ENCODE measurements at places on chromosomes 4 and X.

DNA sequence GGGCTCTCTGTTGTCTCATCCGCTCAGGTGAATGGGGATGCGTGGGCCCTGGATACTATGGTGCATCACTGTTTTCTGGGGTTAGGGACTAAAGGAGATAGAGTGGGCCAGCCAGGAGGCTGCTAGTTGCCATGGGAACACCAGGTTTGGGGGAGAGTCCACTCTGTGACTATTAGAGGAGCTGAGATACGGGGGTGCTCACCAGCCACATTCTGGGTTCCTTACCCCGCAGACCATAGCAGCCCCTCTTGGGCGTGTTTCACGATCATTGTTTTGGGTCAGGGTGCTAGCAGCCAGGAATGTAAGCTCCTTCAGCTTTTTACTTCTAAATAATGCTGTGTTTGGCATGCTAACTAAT is 4.6 kb downstream of the EFNB1 start:
- no peak for DNase-seq

GRCh38 chrX:78377186-78377585 is 49.8 kb upstream of the CYSLTR1 start:
- no peak for DNase-seq

DNA sequence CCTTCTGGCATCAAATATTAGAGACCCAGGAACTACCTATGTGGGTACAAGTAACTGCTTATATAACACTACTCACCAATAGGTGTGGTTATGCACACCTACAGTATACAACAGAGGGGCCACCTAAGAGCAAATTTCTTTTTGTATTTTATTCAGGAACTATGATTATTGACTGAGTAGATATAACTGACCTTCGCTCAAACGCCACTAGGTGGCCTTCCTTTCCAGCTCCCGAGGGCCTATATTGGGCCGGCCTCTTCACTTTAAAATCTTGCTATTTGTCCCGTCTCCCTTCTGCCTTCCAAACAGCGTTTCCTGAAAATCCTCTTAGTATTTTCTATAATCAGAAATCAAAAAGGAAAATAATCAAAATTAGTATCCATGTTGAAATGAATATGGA is 19.9 kb upstream of the PABPC5 start:
- peak; percentile 14 for DNase-seq

DNA sequence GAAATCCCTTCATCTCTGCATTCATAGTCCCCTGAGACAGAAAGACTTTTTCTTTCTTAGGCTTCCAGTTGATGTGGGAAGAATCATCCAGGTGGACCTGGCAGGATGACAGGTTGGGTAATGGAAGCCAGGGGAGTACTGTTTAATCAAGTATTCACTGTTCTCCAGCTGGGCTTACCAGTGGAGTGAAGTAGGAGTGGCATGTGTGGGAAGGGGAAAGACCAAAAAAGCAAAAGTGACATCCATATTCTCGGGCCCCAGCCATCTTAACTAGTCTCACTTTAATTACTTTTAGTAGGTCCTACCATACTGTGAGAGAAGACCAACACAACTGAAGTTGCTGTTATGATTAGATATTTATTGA is 18.5 kb downstream of the VSIG4 start:
- DNase-seq, result no peak

DNA sequence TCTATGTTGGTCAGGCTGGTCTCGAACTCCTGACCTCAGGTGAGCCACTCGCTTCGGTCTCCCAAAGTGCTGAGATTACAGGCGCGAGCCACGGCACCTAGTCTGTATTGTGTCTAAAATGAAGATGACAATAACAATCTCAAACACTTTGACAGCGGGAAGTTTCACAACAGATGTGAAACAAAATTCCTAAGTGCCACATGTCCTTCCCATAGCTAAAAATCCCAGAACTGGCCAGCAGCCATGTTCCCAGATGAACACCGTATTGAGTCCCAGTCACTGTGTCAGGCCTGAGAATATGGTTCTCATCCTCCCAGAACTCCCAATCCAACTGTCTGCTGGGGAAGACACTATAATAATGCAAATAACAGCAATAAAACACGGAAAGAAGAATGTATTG is 16.4 kb upstream of the KLHL8 start:
- no peak for DNase-seq

DNA sequence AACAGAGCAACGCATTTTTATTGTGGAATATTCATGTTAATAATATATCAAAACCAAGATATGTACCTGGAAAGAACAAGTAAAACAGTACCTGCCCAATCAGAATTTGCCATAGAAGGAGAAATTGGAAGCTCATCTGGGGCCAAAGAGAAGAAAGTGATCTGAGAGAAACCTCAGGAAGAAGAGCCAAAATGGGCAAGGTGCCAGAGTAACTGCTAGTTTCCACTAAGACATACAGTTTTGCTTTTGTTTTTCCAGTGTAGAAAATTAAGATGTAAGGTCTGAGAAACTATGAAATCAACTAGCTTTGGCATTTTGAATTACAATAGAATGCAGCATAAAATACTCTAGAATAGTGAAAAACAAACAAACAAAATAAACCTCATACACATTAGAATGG is 2201.2 kb downstream of the ARAP2 start:
- no peak for DNase-seq

DNA sequence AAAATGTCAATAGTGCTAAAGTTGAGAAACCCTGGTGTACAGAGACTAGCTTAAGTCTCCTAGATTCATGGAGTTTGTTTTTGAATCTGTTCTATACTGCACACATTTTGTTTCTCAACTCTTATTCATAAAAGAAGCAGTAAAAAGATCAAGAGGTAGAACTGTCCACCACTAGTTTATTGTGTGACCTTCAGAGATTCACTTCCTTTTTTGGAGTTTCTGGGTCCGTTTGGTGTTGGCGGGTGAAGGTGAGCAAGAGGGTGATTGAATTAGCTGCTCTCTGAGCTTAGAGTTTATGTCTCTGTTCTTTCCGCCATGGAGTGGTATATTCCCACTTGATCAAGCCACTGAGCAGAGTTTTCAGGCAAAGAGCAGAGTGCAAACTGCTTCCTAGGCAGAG is 21.4 kb upstream of the PLAC1 start:
- no peak for DNase-seq

DNA sequence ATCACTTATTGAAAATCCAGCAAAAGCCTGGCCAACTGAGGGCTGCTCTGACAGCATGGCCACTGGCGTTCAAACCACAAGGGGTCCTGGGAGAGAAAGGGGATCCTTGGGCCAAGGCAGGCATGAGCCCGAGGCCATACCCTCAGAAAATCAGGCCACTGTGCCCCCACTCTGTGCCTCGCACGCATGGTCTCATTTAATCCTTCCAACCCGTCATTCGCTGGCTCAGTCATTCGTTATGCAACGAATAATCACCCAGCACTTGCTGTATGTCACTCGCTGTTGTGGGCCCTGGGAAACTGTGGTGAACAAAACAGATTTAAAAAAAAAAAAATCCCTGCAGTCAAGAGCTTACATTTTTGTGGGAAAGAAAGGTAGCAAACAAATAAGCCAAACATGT is 112.7 kb downstream of the BCOR start:
- DNase-seq, result no peak

DNA sequence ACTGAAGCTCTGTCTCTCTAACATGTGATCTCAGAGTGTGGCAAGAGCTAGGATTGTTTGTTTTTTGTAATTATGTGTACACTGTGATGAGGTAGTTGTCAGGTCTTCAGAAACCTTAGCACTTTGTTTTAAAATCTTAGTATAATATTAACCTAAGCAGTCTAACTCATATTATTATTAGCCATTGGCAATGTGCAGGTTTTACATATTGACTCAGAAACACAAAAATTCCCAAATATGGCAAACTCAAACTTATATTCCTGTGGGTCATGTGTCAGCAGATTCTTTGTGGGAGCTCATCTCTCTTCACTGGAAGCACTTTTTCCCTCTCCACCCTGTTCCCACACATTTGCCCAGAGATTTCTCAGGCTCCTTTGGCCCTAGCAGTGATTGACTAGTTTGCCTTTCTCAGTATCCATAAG is 8.2 kb upstream of the PWWP3B start:
- no peak for DNase-seq

- no peak for DNase-seq
Observed at GRCh38 chr4:139458999-139459398, 5.1 kb downstream of the RAB33B start.

DNA sequence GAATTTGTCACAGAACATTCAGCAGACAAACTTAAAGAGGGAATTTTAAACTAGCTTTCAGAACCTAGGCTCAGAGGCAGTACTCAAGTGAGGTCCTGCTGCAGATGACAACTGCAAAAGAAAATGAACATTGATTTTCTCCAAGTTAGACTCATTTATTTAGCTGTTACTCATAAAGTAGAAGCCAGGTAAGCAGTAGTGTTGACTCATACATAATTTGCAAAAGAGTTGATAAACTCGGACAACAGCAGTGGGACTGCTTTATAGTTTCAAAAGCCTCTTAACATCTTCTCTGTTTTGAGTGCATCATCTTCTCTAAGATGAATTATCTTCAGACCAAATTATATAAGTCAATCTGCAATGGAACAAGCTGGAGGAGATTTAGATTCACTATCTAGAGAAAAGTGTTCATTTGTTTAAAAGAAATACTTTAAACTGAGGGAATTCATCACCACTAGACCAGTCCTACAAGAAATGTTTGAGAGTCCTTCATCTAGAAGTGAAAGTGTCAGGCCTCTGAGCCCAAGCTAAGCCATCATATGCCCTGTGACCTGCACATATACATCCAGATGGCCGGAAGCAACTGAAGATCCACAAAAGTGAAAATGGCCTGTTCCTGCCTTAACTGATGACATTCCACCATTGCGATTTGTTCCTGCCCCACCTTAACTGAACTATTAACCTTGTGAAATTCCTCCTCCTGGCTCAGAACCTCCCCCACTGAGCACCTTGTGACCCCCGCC is 49.5 kb downstream of the COQ2 start:
- DNase-seq, result no peak

DNA sequence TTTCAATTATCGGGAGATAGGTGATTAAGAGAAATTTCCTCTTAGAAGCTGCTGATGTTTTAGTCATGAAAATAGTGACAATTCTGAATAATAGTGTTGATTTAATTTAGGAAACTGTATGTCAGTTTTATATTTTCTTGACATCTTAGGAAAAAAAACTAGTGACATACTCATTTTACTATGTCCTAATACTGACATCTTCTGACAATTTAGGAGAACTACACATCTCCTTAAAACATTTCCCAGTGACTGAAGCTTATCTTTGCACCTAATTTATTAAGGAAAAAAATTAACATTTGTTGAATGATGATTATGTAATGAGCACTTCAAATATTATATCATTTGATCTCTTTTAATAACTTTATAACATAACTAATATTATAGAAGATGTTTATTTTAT is 42.0 kb upstream of the RBMXL3 start:
- DNase-seq, result peak; percentile 0

- DNase-seq, result peak; percentile 76
Observed at GRCh38 chr4:8917868-8918783, 46.5 kb upstream of the HMX1 start.

DNA sequence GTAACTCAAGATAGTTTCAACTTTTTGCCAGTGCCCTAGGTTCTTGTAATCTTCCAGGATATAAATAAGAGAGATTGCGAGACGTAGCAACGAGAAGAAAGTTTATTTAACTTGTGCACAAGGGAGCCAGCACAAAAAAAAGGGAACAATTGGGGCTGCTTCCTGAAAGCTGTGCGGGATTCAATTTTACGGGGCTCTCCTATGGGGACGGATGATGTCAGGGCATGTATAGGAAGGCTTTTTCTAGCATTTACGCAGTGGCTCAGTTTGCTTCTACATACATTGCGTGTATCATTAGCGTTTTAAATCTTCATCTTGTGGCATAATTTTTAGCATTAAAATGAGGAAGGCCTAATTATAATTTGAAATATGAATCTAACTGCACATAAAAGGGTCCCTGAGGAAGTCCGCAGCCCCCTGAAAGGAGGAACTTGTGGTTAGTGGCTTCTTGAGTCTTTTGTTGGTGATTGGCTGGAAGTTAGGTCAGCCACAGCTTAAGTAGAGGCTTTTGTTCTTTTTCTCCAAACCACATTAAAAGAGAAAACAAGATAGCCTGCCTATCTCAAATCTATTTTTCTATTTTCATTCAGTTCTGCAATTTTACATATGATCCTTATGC is 668.2 kb upstream of the NDST4 start:
- DNase-seq, result no peak

DNA sequence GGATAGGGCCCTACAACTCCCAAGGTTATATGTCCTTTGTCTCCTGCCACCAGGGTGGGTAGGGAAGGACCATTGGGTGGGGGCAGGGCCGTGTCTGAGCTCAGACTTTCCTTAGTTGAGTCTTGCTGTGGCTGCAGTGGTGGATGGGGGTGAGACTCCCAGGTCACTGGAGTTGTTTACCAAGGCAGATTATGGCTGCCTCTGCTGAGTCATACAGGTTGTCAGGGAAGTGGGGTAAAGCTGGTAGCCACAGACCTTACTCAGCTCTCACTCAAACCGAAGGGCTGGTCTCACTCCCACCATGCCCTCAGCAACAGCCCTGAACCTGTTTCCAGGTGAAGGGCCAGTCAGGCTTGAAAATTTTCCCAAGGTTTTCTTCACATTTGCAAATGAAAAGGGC is 58.8 kb upstream of the FAAH2 start:
- DNase-seq, result no peak

- no peak for DNase-seq
Observed at GRCh38 chr4:40669504-40669903, 39.8 kb upstream of the RBM47 start.

GRCh38 chrX:106436691-106437090 is 175.1 kb upstream of the RADX start:
- no peak for DNase-seq

- DNase-seq, result no peak
Observed at GRCh38 chr4:159252491-159252890, 149.6 kb downstream of the RAPGEF2 start.

GRCh38 chr4:7105276-7105675 is 37.4 kb upstream of the GRPEL1 start:
- DNase-seq, result no peak

- DNase-seq, result no peak
Observed at GRCh38 chr4:142407596-142407995, 438.5 kb downstream of the INPP4B start.

GRCh38 chr4:78764498-78764961 is 11.6 kb upstream of the BMP2K start:
- DNase-seq, result no peak

DNA sequence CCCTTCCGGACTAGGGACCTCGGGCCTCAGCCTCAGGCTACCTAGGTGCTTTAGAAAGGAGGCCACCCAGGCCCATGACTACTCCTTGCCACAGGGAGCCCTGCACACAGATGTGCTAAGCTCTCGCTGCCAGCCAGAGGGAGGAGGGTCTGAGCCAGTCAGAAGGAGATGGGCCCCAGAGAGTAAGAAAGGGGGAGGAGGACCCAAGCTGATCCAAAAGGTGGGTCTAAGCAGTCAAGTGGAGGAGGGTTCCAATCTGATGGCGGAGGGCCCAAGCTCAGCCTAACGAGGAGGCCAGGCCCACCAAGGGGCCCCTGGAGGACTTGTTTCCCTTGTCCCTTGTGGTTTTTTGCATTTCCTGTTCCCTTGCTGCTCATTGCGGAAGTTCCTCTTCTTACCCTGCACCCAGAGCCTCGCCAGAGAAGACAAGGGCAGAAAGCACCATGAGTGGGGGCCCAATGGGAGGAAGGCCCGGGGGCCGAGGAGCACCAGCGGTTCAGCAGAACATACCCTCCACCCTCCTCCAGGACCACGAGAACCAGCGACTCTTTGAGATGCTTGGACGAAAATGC is at the start of gene WAS:
Gene WAS (plus strand): TSS at position 389 of the 572 bp plus-strand sequence. CDS start 55 bp downstream, at position 444.
- DNase-seq, result no peak

GRCh38 chrX:114985967-114986592 is 31.3 kb downstream of the IL13RA2 start:
- DNase-seq, result no peak

Measured in urothelium cell line (cell line).